ENCODE measurements at places on chromosomes 4 and X. TPM values are rescaled to one million over a fixed set of nuclear protein-coding genes. Genes with fewer than 3 reads are reported as not detected.

The AGTR2 gene
- not detected for total RNA-seq

- no peak for DNase-seq
Measured at GRCh38 chrX:116493271-116493670, 30.5 kb upstream of the CT83 start.

DNA sequence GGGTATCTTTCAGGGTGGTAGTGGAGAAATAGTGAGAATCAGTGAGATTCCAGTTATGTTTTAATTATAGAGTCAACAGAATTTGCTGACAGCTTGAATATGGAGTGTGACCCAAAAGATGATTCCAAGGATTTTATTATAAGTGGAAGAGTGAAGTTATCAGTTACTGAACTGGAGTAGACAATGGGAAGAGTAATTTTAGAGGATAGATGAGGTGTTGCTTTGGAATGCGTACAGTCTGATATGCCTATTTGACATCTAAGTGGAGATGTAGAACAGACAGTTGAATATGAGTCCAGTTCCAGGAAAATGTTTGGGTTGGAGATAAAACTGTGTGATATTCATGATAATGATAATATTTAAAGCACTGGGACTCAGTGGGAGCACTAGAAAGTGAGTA lies 174.2 kb downstream of the MAPK10 start:
- no peak for DNase-seq

The AFF1 gene
- total RNA-seq, result 44.3 TPM

The KLHL4 gene
- total RNA-seq, result not detected

- no peak for DNase-seq
Measured at GRCh38 chr4:148883891-148884290, 441.7 kb upstream of the NR3C2 start.

The REELD1 gene
- not detected for total RNA-seq

DNA sequence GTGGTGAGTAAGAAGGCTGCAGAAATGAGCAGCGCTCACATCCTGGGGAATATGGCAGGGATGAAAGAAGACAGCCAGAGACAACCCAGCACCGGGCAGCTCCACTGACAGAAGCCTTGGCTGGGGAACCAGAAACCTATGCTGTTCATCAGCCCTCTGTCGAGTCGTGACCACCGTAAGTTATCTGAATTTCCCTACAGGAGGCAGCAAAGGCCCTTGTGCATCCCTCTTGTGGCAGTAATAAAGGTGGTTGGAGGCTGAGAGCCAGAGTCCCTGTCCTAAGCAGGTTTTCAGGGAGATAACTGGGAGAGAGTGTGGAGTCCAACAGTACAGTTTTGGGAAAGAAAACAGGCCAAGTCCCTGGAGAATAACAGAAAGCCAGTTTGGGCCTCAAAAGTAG lies 194.0 kb upstream of the BOD1L1 start:
- DNase-seq, result no peak

DNA sequence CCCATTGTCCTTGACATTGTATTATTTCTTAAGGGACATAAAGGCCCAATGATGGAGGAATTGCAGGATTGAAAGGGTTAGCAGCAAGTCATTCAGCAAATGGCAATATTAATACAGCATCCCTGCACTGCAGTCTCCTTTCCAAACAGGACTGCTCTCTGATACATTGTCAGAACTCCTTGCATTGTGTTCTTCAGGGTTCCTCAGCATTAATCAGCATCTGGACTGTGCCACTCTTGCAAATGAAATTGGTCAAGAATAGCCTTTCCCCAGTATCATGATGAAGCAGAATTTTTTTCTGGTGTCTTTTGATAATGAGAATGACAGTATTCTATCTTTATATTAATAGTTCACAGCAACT lies 272.6 kb upstream of the HAND2 start:
- no peak for DNase-seq

The RPA4 gene
- total RNA-seq, result 0.78 TPM

- no peak for DNase-seq
Measured at GRCh38 chr4:8182858-8183725, 16.0 kb upstream of the SH3TC1 start.

DNA sequence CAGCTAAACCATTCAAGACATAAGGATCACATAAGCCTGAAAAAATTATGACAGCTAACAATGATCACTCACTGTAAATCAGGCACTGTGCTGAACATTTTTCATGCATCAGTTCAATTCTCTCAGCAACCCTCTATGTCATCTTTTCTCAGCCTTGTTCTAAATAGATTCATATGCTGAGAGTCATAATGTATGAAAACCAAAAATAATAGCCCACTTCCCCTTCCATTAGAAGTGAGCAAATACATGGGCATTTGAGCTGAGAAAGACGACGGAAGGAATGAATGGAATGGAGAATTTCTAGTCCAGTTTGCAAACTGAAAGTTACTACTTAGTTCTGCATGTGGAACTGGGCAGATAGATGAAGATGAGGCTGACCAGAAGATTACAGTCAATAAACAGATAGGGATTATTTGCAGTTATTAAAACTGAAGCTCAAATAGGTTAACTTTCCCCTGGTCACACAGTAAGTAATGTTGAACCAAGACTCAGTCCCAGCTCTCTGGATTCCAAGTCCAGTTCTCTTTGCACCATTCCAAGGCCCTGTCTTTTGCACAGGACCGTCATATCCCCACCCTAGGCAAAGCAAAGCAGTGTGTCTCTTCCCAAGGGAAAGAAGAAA lies 1.6 kb upstream of the SH3RF1 start:
- DNase-seq, result peak; percentile 39

DNA sequence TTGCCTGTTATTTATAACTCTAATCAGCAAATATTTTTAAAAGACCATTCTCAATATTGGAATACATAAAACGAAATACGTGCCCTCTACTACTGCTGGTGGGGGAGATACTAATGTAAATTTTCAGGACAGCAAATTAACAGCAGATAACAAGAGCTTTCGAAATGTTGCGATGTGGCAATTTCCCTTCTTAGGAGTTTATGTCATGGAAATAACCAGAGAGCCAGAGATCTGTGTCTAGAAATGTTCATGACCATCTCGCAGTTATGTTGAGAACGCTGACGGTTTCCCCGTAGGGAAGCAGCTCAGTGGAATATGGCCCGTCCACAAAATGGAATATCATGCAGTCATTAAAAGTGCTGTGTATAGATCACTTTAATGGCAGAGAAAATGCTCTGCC lies 238.4 kb upstream of the PSAPL1 start:
- DNase-seq, result no peak

DNA sequence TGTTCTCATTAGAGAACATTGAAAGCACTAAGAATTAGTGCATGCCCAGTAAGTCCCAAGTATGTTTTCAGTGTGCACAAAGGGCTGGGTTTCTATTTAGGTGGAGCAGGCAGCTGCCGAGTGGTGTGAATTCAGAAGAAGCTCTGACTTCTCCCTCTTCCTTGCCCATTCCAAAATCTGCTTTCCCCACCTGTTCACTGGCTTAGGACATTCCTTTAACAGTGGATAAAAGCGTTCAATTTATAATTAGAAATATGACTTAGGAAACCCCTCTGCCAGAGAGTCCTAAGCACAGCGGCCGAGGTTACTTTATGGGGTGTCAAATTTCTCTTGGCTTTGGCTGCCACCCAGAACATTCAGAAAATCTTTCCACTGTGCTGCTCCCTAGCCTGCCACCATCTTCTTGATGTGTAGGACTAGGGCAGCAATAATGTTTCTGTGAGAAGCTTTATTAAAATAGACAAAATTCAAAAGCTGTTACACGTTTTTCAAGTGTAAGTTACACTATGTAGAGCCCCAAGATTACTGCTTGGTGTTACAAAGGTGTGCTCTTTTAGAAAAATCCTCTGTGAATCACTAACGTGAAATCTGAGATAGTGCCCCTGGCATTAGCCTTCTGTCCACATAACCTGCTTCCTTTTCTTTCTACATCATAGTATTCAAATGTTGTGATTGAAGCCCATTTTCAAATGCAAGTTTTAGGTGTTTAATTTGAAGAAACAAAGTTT lies 191.6 kb upstream of the ANKRD50 start:
- DNase-seq, result no peak

DNA sequence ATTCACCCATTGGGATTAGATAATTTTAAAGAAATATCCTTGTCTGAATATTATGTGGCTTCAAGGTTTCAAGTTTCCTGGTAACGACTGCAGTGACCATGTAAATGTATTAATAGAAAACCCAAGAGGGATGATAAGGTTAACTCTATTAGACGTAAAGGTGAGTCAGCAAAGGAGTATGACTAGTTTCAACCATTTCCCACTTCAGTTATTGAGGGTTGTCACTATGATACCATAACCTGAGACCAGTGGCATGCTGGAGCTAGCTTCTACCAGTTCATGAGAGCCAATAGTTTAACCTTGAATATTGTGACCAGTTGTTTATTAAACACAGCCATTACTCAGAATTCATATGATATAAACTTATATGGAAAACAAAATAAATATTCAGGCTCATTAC lies 270.1 kb downstream of the TMA16 start:
- no peak for DNase-seq

The VCX gene
- not detected for total RNA-seq

- DNase-seq, result no peak
Measured at GRCh38 chrX:35046660-35047296, 104.2 kb downstream of the FAM47B start.

GRCh38 chrX:154032160-154032559 lies 12.5 kb upstream of the IRAK1 start:
- no peak for DNase-seq

DNA sequence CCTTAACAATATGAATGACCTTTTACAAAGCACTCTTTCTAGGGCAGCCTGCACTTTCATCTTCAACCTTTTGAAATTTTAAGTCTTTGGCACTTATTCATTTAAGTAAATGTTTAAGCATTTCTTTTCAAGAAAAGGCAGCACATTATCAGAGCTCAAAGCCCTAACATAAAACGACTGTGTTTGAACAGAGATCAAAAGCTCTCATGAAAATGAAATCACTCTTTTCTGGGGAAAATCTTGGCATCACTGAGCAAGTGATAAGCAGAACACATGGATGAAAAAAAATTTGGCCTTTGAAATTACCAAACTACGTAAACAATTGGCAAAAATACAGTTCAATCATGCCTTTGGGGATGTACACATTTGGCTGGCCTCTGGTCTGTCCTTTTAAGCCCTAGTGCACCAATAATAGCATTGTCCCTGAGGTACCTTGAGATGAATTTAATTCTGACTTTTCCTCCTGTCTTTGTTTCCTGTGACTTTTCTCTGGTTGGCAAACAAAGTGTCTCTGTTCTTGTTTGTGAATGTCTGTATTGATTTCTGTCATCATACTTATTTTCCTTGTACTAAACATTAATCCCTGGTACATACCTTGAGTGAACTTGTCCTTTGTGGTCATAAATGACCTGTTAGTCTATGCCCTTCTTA lies 12.9 kb upstream of the ODAM start:
- DNase-seq, result no peak

DNA sequence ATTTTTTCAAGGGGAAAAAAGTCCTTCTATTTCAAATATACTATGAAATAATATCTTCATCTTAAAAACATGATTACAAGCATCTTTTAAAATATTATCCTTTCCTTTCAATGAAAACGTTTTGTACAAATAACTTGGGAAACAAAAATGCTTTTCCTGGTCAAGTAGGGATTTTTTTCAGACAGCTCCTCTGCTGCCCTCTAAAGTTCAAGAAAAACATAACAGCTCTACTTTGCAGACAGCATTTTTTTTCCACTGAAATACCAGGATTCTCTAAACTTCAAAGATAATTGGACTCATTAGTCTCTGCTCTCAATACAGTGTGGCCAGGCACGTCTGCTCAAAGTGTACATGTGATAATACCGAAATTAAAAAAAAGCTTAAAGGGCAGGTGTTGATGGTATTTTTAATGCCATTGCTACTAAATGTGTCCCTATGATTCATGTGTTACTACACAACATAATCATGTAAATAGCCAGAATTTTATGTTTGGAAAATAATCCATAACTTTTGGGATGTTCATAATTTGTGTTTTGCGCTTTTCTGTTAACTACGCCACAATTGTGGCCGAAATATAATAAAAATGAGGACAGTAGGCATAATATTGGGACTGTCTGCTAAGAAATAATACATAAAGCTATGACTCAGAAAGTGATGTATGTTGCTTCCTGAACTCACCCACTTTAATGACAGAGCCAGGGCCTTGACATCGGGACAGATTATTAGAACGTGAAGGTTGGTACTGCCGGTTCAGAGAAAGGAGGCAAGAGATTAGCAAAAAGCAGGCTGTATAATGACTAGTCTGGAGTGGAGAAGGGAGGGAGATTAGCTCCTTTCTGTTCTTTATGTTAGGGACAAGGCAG lies 478.9 kb downstream of the KCNIP4 start:
- no peak for DNase-seq

DNA sequence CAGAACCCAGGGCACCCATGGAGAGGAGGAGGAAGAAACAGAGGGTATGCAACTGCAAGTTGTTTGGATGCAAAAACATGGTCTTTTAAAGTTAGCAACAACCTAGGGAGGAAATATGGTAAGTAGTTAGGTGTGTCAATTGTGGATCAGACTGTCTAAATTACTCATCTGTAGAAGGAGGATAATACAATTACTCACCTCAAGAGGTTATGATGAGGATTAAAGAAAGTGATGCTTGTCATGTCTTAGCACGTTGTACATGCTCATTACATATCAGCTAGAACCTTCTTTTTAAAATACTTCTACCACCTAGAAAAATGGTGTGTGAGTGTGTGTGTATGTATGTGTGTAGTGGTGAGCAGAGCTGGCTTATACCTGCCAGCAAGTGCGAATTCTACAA lies 2.3 kb upstream of the C1QTNF7 start:
- no peak for DNase-seq

The FAM90A26 gene
- total RNA-seq, result not detected

- no peak for DNase-seq
Measured at GRCh38 chrX:114532111-114532805, 51.6 kb upstream of the HTR2C start.

The TMPRSS11A gene
- not detected for total RNA-seq

GRCh38 chr4:154989511-154989910 lies 208.4 kb downstream of the RBM46 start:
- DNase-seq, result no peak

DNA sequence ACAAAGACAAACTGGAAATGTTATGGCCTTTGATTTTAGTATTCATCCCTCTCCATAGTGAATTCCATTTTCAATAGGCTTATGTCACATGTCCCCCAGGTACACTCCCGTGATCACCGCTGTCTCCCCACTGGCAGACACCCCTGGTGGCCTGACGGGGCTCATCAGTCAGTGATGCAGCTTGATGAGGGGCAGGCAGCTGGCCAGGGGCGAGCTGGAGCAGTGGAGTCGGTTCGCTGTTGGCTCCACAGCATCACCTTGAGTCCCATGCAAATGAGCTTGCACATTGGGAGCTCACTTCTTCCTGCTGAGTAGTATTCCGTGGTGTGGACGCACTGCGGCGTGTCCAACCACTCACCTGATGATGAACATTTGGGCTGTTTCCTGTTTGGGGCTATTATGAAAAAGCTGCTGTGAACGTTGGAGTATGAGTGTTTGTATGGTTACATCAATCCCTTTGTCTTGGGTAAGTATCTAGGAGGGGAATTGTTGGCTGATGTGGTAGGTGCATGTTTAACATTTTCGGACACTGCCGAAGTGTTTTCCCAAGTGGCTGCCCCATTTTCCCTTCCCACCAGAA lies 5.2 kb downstream of the TREX2 start:
- no peak for DNase-seq

DNA sequence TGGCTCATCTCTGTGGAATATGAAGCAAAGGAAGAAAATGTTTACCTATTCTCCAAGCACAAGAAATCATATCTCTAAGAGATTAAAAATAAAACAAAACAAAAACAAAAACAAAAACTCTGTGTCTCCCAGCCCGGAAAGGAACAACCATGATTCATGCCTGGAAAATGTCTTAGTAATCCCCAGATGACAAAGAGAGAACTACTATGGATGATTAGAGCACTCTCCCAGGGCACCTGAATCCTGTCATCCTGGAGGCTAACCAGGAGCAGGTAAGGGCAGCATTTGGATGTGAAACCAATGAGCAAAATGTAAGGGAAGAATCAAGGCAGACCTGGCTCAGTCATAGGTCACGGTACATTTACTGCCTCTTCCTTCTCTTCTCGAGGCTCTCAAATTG lies 1.7 kb upstream of the AKAP4 start:
- DNase-seq, result no peak

Measured in activated CD4-positive, alpha-beta T cell treated with anti-CD3 and anti-CD28 coated beads, Interleukin-2, amount 10 ng/mL, durations not matched to agents 24 days and 14 days (primary cell).